ENCODE measurements at places on chromosomes 7 and 10.

- no peak for DNase-seq
Observed at GRCh38 chr10:71561003-71561574, 158.5 kb downstream of the C10orf105 start.

- no peak for DNase-seq
Observed at GRCh38 chr10:98131619-98132018, 2.8 kb upstream of the R3HCC1L start.

DNA sequence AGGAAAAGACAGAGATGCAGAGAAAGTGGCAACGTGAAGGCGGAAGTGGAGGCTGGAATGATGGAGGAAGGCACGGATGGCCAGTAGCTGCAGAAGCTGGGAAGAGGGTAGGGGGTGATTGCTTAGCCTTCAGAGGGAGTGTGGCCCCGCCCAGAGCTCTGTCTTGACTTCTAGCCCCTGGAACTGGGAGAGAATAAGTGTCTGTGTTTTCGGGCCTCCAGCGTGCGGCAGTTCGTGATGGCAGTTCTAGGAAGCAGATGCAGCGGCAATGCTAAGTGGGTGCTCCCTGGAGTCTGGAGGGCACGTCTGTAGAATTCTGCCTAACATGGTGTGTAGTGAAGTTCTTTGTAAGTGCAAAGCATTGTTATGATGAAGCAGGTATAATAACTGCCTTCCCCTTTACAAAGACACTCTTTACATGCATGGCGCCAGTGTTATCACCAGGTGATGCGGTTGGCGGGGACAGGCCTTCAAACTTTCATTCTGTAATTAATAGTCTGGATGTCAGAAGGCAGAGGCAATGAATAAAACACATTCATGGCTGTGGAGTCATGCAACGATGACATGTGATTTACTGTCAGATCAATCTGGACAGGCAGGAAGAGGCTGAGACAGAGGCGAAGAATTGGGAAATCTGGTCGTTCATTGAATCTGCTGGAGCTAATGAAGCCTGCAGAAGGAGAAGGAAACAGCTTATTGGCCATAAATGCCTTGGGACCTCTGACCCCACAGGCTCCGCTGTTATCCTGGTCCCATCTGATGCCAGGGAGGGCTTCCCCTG, 228.6 kb downstream of the GLRX3 start:
- DNase-seq = no peak

- DNase-seq = no peak
Observed at GRCh38 chr10:22339761-22340328, 5.5 kb upstream of the SPAG6 start.

DNA sequence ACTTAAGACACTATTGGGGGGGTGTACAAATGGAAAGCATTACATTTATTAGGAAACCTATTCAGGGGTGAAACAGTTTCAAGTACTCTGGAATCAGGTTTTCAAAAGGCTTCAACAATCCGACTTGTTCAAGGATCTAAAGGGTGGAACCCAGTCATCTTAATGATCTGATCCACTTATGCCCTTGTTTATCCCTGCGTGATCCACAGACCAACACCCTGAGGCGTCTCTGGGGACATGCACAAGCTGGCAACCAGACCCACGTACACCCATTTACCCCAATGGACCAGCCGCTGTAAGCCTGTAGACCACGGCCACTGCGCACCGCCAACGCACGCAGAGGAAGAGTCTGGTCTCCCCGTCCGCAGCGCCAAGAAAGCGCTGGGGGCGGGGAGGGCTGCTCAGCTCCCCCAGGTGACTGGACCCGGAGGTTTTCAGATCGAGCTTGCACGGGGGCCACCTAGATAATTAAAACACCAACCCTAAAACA, 13.4 kb downstream of the HNRNPF start:
- DNase-seq = no peak

- no peak for DNase-seq
Observed at GRCh38 chr7:150871601-150872000, 19.3 kb downstream of the AOC1 start.

GRCh38 chr10:33664070-33664469, 329.6 kb upstream of the NRP1 start:
- DNase-seq = no peak

GRCh38 chr7:126791306-126791705, 461.4 kb downstream of the GRM8 start:
- DNase-seq = no peak

All from NT2/D1 (cell line).